ENCODE measurements at places on chromosomes 1 and 21.

DNA sequence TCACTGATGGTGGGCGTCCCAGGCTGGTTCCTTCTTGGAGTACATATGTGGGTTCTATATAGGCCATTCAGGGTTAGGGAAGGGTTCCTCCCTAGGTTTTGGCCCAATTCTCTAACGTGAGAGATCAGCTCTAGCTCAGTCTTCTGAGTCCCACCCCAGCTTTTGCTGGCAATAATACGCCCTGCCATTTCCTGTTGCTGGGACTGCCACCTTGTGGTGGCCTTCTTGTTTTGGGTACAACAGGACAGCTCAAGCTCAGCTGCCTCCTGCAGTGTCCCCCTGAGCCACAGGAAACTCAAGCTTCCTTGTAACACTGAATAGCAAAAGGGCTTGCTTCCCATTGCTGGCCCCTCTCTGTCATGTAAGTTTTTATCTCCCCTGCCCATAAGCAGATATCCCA is 77.8 kb downstream of the BACH1 start:
- peak; percentile 77 for DNase-seq

DNA sequence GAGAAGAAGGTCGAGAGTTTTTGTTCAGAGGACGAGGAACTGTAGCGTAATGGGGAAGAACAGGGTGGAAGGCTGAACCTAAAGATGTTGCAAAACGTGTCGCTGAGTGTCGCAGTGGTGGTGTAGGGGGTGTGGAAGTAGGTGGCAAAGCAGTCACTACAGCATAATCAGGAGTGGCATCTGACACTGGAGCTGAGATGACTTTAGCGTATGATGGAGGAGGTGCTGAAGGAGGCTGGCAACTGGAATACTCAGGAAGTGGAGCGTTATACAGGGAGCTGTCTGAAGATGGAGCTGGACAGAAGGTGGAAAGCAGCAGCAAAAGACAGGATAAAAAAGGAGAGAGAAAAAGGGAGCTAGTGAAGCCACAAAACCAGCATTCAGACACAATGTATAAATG is 89.9 kb upstream of the LBR start:
- no peak for DNase-seq

DNA sequence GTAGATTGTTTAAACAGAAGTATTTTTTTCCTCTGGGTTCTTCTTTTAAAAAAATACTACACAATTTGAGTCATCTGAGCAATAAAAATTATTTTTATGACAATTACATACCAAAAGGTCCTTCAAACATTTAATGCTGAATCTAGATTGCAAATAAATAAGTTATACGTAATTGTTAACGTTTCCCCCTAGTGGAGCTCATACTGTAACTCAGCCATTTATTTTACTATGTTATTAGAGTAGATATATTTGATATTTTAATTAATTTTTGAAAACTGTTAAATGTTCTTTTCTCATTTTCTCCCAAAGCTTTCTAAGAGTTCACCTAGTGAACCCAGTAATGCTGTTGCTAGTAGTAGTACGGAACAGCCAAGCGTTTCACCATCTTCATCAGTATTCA is 33.5 kb downstream of the ZMYM1 start:
- peak; percentile 27 for DNase-seq

GRCh38 chr1:66705110-66705509 is 47.1 kb upstream of the DYNLT5 start:
- no peak for DNase-seq

DNA sequence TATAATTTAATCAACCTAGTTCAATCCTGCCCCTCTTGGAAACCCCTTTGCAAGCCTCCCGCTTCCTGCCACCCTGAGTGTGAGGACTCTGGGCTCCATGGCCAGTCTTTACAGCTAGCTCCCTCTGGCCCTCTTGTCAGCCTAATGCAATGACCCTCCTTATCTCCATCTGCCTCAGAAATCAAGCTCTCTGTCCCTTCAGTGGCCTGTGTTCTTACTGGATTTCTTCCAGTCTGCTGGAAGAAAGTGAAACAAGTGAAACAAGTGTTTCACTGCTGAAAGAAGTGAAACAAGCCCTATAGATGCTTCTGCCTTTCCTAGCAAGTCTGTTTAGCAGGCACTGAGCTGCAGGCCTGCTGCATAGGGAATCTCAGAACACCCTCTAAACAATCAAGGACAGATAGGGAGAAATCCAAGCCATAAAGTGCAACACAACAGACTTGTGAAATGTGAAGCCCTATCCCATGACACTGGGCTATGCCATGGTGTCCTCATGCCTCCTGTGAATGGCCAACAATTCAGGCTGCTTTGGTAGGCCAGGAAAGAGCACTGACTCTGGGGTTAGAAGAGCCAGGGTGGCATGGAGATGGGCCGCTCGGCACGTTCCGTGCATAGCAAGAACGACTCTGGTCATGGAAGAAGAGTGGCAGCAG is 55.9 kb downstream of the FAM163A start:
- no peak for DNase-seq

DNA sequence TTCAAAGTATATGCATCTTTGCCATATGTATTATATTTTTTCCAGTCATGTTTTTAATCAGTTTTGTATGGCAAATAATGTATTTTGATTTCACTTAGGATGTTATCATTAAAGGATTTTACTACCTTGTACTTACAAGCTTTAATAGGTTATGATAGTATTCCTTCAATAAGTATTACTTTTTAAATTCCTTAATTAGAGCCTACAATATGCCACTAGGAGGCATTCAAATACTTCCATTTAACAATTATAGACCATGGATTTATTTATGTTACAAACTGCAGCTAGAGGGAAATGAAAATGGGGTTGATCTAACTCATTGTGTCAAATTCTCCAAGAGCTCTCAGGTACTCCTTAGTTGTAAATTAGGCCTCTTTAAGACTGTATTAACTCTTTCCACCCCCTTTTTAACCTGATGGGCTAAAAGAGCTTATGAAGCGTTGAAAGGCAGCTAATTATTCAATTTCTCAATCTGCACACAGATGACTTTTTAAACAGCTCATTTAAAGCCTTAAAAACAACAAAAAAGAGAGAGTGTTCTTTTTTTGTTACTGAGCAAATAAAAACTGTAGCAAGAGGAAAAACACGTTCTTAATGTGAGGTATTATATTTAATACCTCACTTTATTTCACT is 156.2 kb downstream of the DENND1B start:
- peak; percentile 28 for DNase-seq

GRCh38 chr1:148158341-148159003 is 6.4 kb upstream of the NBPF11 start:
- DNase-seq, result peak; percentile 4

GRCh38 chr21:14542638-14543037 is 3.5 kb downstream of the SAMSN1 start:
- DNase-seq, result no peak

GRCh38 chr1:93056649-93057048 is 22.4 kb upstream of the MTF2 start:
- DNase-seq, result no peak

- no peak for DNase-seq
Observed at GRCh38 chr1:243513726-243514491, 258.1 kb downstream of the SDCCAG8 start.

DNA sequence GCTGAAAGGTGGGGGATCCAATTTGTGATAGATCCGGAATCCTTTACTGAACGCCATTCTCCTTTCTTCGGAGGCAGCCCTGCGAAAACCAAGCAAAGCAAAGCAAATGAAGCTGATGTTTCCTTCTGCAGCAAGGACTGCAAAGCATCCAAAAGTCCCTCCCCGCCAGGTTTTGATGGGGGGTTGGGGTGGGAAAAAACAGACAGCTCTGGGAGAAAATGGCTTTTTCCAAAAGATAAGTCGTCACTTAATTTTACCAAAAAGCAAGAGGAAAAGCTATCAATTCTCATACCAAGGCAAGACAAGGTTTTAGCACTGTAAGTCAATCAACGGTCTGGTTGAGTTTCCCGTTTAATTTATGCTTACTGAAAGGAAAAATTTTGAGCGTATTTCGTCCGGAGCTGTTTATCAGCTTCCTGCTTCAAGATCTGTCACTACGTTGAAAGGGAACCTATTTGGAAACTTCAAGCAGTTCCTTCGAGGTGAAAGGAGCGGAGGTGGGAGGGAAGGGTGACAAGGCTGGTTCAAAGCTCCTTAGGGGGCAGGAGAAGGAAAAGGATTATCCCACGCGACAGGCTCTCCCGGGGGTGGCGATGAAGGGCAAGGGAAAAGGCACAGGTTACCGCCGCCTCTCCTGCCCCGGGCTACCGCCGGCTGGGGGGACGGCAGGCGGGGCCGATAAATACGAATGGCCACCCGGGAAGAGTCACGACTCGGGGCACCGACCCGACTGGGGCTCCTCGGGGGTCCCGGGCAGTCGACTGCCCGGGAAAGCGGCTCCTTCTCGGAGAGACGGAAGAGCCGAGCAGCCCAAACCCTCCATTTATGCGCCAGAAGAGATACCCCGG is 750 bp downstream of the SYNJ1 start:
- DNase-seq, result peak; percentile 40

DNA sequence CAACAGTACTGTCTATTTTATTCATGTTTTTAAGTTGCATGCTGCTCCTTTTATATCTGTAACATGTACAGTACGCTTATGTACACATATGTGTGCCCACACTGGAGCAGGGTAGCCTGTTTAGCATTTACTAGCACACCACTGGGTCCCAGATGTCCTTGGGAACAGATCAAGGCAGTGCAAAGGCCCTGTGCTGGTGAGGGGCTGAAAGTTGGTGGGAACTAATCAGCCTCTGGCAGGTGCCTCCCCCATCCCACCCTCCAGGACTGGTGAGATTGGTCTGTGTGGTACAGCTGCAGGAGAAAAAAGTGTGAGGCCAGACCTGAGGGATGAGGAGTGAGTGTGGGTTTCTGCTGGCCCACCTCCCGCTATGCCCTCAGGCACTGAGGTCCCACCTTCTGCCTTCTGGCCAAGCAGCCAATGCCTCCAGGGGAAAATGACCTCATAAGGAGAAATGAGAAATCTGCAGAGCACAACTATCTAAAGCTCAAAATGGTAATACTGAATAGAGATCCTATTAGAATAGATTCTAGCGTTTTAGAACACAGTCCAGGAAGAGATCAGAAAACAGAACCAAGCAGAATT is 58.9 kb downstream of the POFUT2 start:
- no peak for DNase-seq

DNA sequence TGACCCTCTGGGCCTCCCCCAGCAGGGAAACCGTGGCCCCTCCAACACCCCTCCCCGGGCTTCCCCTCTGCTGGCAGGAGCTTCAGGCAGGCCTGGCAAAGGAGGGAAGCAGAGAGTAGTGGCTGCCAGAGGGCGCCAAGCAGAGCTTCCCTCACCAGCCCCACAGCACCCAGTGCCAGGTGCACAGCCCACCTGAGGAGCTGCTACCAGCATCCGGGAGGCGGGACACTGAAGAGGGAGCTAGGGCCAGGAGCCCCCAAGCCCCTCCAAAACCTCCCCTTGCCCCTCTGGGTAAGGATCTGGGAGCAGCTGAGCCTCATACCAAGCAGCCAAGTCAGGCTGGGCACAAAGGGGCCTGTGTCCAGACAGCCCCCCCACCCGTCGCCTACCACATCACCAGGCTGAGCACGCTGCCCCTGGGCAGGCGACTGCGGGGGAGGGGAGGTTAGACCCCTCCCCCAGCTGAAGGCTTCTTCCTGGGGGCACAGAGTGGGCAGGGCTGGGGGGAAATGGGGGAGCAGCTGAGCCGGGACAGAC is 19.6 kb downstream of the CCDC24 start:
- no peak for DNase-seq

GRCh38 chr1:185385991-185386390 is 68.9 kb upstream of the IVNS1ABP start:
- DNase-seq, result no peak

- no peak for DNase-seq
Observed at GRCh38 chr1:197808880-197809279, 33.6 kb upstream of the DENND1B start.

DNA sequence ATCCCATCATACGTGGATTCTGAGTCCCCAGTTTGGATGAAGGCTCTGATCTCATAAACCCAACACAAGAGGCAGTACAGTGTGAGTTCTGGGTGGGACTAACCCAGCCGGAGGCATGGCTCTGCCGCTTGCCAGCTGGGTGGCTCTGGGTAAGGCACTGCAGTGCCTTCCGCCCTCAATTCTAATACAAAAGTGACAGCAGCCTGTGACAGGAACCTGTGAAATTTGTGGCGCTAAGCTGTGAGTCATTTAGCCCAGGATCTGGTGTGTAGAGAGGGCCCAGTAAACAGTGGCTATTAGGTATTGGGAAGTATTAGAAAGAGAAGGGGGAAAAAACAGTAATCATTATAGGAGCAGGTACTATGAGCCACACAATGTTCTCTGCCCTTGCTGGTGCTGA is 23.3 kb downstream of the HSPG2 start:
- DNase-seq, result no peak

DNA sequence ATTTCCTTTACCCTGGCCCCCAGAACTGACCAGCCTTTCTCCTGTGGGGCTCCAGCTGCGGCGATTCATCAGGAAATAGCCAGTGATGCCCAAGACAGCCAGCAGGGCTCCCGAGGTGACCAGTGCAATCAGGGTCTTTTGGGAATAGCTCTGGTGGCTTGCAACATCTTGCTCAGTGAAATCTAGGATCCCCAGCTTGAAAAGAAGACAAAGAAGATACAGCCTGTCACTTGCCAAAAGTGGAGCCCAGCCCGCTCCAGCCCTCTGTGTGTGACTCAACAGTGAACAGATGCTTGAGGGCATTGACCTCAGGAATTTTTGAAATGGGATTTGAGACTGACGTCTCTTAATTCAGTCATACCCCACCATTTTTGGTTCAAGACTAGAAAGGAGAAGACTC is 22.3 kb downstream of the CD34 start:
- DNase-seq, result no peak

- DNase-seq, result no peak
Observed at GRCh38 chr1:185556561-185556960, 177.6 kb upstream of the HMCN1 start.

- no peak for DNase-seq
Observed at GRCh38 chr1:168634951-168635532, 58.6 kb downstream of the XCL1 start.

DNA sequence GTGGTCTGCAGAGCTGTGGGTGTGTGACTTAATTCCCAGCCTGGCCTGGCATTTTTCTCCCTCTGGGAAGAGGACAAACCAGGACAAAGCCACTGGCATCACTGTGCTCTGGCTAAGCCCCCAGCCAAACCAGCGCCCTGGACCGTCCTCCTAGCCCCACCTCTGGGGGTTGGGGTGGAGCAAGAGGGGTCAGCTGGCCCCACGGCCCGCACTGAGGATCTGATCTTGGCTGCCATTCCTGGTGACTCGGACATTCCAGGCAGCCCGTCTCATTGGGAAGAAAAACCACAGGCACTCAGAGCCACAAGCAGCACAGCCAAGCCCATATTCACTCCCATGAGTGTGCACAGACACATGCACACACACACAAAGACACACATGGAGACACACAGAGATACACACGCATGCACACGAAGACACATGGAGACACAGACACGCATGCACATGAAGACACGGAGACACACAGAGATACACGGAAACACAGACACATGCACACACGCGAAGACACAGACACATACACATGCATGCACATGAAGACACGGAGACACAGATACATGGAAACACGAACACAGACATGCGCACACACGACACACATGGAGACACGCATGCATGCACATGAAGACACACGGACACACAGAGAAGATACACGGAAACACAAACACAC is 2.3 kb upstream of the MXRA8 start:
- no peak for DNase-seq
